Right ventricle myocardium inferior (tissue), 1 donor: ENCODE measurements at places on chromosomes 2 and 18.

DNA sequence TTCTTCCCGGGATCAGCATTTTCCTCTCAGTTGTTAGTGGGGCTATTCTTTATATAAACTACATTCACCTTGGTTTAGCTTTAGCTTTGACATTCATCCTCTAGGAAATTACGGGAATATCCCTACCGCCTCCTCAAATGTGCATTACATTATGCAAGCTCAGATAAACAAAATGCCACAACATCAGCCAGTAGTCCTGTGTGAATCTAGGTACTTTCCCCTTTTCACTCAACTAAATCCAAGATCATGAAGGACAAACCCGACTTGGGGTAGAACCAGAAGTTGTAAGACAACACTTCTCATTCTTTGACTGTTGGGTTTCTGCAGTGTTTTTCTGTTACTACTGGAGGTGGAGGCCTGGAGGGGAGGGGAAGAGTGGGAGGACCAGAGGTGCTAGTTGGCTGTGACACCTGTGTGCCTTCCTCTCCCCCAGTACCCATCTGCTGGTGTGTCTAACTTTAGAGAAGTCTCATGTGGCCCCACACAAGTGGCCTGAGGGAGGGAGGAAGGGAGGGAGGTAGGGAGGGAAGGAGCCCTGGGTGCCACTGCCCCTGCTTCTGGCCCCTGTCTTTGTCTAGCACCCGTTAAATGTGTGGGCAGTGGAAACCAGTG is 84.8 kb upstream of the BCL2L11 start:
- DNase-seq, result no peak

DNA sequence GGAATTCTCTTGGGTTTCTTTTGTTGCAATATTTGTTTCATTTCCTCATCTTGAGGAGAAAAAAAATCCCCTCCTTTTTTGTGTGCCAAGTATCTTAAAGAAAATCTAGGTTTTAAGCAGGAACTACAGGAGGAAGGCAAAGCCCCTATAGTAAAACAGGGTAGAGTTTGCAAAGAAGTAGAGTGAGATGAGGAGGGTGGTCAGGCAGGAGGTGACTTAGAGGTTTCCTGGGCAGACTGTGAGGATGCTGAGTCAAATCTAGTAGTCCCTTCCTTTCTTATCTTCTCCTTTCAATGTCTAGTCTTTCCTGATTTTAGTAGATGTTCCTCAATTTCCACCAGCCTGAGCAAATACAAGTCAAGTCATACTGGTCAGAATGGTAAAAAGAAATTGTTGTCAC is 222.5 kb downstream of the PMAIP1 start:
- no peak for DNase-seq

DNA sequence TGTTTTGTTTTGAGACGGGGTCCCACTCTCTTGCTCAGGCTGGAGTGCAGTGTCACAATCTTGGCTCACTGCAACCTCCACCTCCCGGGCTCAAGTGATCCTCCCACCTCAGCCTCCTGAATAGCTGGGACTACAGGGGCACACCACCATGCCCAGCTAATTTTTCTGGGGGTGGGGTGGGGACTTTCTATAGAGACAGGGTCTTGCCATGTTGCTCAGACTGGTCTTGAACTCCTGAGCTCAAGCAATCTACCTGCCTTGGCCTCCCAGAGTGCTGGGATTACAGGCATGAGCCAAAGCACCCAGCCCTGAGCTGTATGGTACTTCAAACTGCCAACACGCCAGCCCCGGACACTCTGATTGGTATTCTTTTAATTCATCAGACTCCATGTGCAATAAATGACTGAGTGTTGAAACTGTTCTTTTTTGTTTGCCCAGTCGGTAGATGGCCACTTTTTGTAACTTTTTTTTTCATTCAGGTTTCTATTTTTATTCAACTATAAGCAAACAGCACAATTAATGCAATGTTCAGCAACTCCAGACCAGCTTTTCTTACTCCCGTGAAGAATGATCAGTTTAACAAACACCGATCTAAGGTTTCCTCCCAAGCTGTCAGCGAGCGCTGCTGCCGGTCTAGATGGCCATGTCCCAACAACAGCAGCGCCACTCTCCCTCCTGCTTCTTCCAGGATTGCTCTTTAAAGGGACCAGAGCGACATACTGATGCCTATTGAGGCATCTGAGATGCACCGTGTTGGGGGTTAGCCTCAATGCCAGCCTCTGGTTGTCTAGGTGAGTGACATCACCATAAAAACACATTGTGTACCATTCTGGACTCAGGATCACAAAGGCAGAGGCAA is 12.5 kb upstream of the TGOLN2 start:
- no peak for DNase-seq

GRCh38 chr18:5951515-5952091 is 56.3 kb upstream of the TMEM200C start:
- no peak for DNase-seq

- DNase-seq, result no peak
These were observed 56.0 kb upstream of the RAB6C start for GRCh38 chr2:129923265-129924091.

- no peak for DNase-seq
These were observed 55.6 kb upstream of the FZD5 start for GRCh38 chr2:207825045-207825954.

DNA sequence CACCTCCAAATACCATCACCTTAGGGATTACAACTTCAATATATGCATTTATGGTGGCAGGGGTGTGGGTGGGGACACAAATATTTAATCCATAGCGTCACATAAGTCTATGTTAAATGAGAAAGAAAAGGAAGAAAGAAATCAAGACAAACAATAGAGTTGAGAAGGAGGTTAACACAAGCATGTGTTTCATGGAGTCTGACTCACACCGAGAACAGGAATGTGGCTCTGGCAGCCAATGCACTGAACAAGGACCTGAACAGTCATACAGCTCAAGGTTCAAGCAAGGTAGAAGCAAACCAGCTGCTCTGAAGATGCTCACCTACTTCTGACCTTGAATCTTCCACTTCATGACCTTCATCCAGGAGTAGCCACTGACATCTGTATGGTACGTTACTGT is 36.2 kb upstream of the LPIN1 start:
- DNase-seq, result no peak

GRCh38 chr2:127037476-127037875 is 69.5 kb downstream of the BIN1 start:
- no peak for DNase-seq

DNA sequence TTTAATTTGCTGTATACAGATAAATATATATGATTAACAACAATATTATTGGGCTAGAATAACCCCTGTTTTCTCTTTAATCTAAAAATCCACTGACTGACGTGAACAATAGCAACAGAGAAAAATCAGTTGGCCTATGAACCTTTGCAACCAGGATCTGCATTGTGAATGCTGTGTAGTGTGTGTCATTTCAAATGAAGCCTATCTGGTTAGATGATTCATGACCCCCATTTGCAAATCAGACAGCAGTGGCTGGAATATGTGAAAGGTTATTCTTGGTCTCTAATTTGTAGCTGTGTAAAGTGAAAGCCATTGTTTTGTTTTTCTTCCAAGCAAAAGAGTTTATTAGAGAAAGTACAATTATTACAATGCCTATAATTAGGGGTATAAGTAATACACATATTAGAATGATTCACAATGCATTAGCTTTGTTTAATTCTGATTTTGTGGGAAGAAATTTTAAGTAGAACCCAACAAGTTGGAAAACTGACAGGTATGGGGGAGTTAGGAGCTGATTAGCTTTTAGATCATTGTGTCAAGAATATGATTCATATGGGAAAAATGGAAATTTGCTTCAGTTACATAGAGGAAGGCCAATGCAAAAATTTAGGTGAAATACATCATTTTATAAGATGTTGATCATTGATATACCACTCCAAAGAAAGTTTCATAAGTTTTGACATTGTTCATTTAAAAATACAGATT is 1362.2 kb upstream of the TMEFF2 start:
- no peak for DNase-seq

DNA sequence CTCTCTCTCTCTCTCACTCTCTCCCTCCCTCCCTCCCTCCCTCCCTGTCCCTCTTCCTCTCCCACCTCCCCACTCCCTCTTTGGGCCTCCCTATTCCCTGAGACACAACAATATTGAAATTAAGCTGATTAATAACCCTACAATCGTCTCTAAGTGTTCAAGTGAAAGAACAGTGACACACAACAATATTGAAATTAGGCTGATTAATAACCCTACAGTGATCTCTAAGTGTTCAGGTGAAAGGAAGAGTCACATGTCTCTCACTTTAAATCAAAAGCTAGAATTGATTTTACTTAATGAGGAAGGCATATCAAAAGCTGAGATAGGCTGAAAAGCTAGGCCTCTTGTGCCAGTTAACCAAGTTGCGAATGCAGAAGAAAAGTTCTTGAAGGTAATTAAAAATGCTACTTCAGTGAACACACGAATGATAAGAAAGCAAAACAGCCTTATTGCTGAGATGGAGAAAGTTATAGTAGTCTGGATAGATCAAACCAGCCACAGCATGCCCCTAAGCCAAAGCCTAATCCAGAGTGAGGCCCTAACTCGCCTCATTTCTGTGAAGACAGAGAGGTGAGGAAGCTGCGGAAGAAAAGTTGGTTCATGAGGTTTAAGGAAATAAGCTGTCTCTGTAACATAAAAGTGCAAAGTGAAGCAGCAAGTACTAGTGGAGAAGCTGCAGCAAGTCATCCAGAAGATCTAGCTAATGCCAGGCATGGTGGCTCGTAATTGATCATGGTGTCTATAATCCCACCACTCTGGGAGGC is 21.3 kb downstream of the MALT1 start:
- DNase-seq, result no peak

GRCh38 chr2:126936219-126936723 is 37.6 kb downstream of the TEX51 start:
- no peak for DNase-seq

DNA sequence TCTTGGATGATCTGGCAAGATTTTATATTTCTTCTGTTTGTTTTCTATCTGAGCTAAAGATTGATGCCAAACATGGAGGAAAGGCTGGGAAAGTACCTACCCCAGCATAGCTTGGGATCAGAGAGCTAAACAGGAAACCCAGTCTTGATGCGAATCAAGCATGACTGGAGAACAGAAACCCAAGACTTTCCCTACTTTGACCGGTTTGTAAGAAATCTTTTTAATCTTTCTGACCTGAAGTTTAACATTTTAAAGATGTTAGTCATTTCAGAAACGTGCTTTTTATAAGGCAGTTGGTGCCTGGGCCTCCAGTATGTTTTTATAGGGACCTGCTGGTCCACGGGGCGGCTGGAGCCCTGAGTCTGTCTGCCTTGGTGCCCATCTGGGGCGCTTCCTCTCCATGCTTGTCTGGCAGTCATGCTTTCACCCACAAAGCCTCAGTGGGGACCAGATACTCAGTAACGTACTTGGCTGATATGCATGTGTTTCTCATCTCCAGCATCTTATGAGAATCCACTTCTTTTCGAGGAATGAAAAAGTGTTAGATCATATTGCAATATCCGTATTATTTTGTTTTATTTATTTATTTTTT is 266.5 kb downstream of the PTGR3 start:
- DNase-seq, result no peak

GRCh38 chr2:19312949-19313348 is 45.5 kb downstream of the OSR1 start:
- DNase-seq, result no peak

GRCh38 chr18:44943311-44943881 is 262.7 kb downstream of the SETBP1 start:
- DNase-seq, result no peak

DNA sequence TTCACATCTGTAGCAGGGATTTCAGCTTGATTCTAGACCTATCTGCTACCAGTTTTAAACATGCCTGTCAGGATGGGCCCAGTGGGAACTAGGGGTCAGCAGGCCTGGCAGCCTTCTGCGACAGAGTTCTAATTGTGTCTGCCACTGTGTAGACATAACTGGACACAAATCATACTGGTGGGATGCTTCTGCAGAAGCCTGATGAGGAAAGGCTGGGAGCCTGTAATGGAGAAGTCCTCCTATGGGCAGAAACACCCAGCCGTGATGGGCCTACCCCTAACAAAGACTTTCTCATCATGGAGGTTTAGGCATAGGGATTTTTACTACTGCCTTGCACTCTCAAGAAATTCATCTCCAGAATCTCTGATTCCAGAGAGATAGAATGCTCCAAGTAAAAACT is 166.9 kb downstream of the PDE11A start:
- DNase-seq, result no peak

GRCh38 chr2:200810252-200810997 is 1.3 kb upstream of the BZW1 start:
- DNase-seq, result no peak

- peak; percentile 65 for DNase-seq
These were observed 954 bp downstream of the CCNT2 start for GRCh38 chr2:134919341-134920210.

GRCh38 chr2:136502660-136503059 is 262.7 kb upstream of the THSD7B start:
- no peak for DNase-seq

GRCh38 chr2:73208258-73208657 is 5.8 kb upstream of the SMYD5 start:
- DNase-seq, result no peak

- DNase-seq, result no peak
These were observed 9.8 kb downstream of the RIOK3 start for GRCh38 chr18:23462876-23463275.

GRCh38 chr2:12555012-12555645 is 161.6 kb upstream of the TRIB2 start:
- DNase-seq, result no peak

GRCh38 chr2:158207354-158207753 is 105.7 kb downstream of the UPP2 start:
- no peak for DNase-seq

DNA sequence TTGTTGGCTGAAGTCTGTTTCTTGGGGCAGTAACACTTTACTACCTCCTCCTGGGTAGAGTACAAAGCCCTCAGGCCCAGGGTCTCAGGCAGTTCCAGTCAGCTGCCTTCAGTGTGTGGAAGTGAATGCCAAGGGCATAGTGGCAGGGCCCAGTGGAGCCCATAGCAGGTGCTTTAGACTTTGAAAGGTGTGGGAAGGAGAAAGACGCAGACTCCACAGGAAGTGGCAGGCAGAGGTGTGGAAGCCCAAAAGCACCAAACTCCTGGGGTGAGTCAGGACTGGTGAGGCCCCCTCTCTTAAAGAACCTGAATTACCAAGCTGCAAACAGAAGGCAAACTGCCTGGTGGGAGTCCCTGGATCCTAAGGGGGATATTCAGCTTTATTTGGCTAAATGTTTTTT is 45.3 kb downstream of the ADAM23 start:
- peak; percentile 31 for DNase-seq

DNA sequence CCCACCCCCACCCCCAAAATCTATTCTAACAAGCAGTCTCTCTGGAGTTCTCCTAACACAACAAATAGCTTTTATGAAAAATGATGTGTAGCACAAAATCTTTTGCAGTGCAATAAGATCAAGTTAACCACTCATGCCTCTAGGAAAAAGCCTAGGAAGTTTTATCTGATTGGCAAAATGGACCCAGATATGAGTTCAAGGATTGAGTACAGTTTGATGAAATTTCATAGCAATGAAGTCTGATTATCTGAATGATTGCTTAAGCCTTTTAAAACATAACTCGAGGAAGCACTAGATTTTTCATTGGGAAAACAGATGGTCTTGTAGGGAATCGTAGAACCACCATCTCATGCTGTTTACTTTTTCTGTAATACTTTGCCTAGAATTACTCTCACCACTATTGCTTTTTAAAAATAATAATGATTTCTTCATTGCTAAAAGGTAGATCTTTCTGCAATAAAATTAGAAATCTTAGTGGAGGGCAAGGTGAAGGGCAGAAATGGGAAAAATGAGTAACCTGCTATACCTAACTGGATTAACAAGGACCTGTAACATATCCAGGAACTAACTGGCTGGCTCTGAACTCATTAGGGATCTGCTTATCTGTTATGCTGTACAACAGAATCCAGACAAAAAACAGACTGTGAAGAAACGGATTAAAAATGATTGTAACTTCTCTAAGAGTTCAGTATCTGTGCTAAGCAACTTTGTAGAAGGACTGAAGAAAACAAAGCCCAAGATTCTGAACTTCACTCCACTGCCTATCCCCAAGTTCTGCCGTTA is 73.7 kb upstream of the ETAA1 start:
- DNase-seq, result no peak
